GM19239 (cell line): ENCODE measurements at places on chromosomes 11 and 22.

GRCh38 chr11:116239247-116239646 lies 533.5 kb downstream of the BUD13 start:
- DNase-seq, result no peak

GRCh38 chr22:42891008-42891407 lies 33.9 kb upstream of the ARFGAP3 start:
- DNase-seq, result no peak

- DNase-seq, result no peak
These were observed 3.6 kb downstream of the SHISAL1 start for GRCh38 chr22:44309137-44309536.

DNA sequence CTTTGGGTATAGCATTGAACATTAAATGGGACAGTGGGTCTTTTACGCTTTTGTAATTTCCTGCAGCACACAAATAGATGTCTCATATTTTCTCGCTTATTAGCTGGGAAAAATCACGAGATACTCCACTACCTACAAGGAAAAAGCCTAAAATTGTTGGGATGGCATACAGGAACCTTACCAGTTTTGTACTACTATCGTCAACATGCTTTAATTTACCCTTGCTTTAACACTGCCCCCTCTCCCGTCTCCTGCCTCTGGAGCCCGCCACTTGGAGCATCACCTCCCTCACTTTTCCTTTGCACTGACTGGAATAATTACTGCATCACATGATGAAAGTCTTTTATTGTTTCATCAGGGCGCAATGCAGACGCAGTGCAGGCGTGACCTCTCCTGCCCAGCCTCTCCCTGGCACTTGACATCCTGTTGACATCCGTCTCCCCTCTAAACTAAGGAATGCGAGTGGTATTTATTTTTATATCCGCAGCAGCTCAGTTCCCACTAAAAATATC lies 1.0 kb upstream of the FNBP4 start:
- DNase-seq, result no peak

DNA sequence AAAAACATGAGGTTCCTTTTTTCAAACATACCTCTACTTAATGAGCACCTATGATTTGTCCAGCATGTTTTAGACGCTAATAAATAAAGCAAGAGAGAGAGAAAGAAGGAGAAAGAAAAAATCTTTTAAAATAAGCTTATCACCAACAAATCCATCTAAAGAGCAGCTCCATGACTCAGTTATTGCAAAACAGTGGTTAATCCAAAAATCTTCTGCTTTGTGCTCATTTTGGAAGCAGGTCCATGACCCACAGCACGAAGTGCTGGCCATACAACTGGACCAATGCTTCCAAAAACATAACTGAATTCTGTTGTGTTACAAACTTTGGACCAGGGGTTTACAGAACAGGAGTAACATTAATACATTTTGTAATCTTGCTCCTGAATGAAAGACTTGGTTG lies 696.6 kb downstream of the KCNA4 start:
- DNase-seq, result no peak

DNA sequence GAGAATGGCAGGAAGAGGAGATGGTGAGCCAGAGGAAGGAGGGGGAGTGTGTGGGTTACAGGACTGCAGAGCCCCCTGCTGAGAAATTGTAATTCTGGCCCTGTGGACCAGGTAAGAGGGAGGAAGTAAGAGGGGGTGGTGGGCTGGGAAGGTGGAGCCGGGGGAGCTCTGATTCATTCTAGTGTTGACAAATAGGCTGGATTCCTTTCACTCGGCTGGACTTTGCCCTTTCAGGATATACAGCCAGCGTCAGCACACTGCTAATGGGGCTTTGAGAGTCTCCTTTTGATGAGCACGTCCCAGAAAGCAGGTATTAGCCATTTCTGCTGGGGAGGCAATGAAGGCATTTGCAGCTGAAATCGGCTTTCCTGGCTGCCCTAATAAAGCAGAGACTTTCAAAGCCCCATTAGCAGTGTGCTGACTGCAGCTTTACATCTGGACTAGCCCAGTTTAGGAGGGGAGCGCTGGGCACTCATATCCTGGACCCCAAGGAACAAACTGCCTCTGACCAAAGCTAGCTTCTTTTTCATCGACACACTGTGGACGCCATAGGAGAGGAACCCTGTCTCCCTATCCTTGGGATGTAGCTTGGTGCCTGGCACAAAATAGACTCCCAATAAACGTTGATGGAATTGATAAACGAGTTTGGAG lies 44.8 kb upstream of the CADM1 start:
- no peak for DNase-seq

- no peak for DNase-seq
These were observed 20.2 kb upstream of the IL17RA start for GRCh38 chr22:17064498-17065100.

DNA sequence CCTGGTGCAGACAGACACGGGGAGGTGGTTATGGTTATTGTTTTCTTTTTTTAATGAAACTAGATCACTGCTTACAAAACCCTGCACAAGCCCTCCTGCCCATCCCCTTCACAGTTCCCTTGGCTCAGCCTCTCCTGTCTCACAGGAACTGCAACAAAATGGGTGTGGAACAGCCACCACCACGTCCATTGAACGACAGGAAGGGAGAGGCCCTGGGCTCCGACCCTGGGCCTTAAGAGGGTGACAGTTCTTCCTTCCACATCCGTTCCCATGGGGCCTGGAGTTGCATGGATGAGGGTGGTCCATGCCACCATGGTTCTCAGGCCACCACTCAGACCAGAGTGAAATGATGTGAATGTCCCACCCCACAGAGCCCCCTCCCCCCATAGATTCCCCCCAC lies 15.7 kb downstream of the PRPF19 start:
- no peak for DNase-seq

DNA sequence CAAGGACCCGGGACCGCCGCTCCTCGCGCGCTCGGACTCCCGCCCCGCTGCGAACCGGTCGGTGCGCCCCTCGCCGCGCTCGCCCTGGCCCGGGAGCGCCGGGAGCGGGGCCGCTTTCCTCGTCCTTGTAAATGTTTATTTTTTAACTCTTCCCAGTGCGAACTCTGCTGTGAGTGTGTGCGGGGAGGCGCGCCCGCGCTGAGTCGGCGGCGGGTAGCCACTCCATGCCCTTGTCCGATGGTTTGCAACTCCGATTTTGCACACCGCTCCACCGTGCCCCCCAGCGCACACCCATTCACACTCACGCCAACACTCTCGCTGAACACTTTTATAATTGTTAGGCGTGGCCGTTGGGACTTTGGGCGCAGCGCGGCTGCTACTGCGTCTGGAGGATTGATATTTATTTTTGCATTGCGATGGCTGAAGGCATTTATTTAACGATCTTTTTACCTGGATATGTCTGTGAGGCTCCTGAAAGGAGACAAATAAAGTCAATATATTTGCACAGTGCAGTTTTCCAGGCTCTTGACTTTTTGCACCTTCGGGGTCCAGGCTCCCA lies 1.0 kb downstream of the C11orf96 start:
- no peak for DNase-seq

GRCh38 chr11:71200172-71200716 lies 52.1 kb downstream of the SHANK2 start:
- no peak for DNase-seq

DNA sequence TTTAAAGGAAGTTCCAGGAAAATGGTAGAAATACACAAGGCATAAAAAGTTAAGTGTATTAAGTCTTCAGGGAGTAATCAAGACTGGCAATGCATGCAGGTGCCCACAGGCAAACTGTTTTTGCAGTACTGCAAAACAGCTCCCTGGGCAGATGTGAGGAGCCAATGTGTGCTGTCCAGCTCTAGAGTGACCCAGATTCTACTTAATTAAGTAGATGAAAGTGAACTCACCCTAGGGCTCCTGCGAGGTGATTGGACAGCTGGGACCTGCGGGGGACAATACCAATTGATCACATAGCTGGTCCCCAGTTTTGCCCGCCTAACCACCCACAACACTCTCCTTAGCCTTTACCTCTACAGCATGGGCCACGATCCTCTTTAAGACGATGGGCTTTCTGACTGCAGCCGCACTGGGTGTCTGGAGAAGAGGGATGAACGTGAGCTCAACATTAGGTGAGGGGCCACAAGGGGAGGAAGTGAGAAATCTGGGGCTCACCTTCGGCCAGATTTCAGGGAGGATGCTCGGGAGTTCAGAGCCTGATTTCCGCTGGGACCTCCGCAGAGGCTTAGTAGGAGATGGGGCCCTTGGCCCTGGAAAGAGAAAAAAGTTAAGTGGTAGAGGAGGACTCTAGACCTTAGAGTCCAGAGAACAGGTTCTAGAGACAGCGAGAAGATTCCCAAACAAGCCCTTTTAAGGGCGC lies 556 bp downstream of the CDCA5 start:
- no peak for DNase-seq

DNA sequence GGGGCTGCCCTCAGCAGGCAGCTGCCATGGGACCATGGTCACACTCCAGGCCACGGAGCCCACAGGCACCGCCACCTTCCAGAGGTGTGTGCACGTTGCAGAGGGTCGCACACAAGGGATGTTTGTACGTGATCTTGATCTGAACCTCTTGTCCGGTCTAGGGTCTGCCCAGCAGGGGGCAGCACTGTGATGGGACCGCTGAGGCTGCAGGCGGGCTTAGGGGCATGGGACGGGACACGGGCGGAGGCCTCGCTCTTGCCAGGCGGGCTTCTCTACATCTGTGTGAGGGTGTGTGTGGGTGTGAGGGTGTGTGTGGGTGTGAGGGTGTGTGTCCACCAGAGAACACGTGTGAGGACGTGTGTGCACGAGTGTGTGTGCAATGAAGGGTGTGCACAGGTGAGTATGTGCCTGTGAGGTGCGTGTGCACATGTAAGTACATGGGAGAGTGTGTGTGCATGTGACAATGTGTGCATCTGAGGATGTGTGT lies 52.4 kb downstream of the CACNA1I start:
- no peak for DNase-seq

DNA sequence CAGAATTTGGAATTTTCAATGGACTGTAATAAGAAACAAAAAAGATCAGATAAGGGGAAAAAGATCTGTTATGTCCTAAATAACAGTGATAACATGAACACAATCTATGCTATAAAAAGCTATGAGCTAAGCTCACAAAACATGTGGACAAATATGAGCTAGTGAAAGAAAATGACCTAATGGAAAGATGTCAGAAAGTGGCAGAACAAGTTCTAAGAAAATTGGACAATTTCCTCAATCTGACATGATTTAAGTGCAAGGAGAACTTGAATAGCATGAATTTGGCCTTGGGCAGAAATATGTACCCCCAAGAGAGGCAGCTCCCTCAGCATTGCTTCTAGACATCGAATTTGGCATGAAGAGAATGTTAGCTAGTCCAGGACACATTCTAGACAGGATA lies 212.0 kb upstream of the PGR start:
- DNase-seq, result no peak

GRCh38 chr22:45455621-45456020 lies 42.1 kb downstream of the RIBC2 start:
- no peak for DNase-seq

DNA sequence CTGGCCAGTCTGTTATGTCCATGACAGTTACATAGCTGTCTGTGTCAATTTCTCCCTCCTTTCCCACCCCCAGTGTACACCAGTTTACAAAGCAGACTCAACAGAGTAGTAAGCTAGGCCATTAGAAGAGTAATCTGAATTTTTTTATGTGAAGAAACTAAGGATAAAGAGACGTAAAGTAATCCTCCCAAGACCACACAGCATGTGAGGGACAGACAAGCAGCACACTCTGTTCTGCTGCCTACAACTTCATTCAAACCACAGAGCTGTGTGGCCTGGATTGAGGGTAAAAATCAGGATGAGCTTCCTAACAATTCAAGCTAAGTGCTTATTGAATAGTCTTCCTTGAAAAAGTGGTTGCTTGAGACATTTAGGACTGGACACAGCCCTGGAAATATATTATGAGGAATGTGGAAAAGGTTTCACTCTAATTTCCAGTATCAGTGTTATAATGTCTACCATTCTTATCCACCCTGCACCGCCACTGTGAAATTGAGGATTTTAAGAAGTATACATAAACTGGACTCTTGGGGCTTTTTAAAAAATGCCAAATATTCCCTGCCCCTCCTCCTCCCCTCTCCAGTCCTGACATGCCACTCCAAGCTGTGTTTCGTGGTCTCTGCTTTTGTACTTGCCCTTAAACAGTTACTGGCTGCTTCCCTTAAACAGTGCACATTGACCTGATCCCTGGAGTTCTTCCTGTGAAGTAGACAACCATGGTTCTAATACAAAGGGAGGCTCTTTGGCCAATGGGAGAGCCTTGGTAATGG lies 40.9 kb downstream of the EXT2 start:
- DNase-seq, result no peak

DNA sequence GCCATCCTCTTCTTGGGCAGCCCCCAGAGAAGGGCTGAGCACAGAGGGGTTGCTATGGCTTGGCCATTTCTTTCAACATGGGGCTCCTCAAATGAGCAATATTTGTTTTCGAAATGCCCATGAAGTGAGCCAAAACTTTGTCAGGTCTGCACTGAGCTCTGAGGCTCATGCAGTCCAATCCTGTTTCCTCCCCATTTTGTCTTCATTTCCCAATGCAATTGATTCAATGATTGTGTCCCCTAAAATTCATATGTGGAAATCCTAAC lies 60.6 kb upstream of the CD44 start:
- DNase-seq, result no peak

DNA sequence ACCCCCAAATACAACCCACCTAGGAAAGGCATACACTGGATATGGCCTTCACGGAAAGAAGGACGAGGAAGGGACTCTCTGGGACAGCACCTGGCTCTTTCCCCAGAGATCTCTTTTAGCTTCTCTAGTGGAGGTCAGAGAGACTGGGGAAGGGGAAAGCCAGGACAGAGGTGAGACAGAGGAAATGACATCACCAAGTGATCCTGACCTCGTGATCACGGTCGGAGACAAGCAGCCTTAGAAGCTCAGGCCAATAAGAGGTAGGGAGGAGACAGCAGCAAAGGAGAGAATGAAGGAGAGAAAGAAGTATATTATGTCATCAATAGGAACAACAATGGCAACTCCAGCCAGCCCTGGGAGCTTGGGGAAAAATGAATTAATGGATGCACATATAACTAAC lies 15.4 kb upstream of the TMPRSS13 start:
- DNase-seq, result no peak

- DNase-seq, result no peak
These were observed 55.0 kb upstream of the EMID1 start for GRCh38 chr22:29150701-29151100.

GRCh38 chr11:28505232-28505631 lies 397.0 kb downstream of the METTL15 start:
- DNase-seq, result no peak

DNA sequence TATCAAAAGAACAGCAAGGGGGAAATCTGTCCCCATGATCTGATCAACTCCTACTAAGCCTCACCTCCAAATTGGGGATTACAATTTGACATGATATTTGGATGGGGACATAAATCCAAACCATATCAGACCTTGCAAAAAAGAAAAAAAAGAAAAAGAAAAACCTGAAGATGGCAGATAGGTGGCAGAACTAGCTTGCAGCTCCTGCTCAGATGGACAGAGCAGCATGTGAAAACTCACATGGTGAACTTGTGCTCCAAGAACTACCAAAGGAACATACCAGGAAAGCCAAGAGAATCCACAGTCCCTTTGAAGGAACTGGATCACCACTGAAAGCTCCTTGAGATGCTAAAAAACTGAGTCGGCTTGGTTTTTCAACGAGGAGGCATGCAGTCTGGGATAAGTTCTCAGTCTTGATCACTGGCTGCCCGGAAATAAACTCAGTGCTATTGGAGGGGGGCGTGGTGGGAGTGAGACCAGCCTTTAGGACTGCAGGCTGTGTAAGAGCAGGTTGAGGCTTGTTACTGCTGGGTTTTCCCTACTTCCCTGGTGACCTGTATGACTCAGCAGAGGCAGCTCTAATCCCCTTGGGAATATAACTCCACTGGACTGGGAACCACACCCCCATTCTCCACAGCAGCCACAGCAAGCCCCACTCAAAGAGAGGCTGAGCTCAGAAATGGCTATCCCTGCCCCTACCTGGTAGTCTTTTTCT lies 358.3 kb upstream of the ARHGAP42 start:
- DNase-seq, result no peak
